Cortex of kidney (tissue), 1 donor: ENCODE measurements at places on chromosomes 2 and 18.
A peak's percentile ranks its signal among the peaks of the same experiment; 100 is the strongest.

GRCh38 chr18:31658670-31659575, 25.5 kb downstream of the B4GALT6 start:
- no peak for DNase-seq

GRCh38 chr2:218754201-218754600, 27.7 kb upstream of the CYP27A1 start:
- no peak for DNase-seq

DNA sequence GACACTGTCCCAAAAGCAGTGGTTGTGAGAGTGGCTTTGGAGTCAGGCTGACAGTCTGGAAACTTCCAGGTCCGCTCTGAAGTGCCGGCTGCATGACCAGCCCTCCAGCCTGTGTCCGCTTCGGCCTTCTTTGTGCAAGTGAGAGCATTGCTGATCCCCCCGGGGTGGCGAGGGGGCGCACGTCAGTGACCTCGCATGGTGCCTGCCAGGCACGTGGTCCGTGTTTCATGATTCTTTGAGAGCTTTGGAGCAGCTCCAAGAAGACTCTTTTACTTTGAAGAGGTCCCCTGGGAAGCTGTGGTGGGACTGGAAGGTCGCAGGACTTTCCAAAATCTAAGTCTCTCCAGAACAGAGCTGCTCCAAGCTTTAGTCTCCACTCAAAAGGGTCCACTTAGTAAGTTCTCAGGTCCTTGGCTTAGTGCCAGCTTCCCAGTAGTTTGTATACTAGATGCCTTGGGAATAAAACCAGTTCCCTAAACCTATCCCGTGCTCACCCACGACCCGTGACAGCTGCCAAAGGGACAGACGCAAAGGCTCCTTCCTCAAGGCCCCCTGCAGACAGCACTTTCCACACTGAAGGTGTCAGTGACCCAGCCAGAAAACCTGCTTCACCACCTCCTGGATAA, 68.8 kb downstream of the ADI1 start:
- DNase-seq = no peak

GRCh38 chr2:105129722-105130232, 91.9 kb downstream of the MRPS9 start:
- no peak for DNase-seq

- peak; percentile 18 for DNase-seq
Measured at GRCh38 chr2:208254118-208254870, 577 bp downstream of the IDH1 start.
